ENCODE measurements at places on chromosomes 11 and 22.

- DNase-seq: no peak
These were observed 26.7 kb downstream of the INTS4 start for GRCh38 chr11:77967753-77968152.

DNA sequence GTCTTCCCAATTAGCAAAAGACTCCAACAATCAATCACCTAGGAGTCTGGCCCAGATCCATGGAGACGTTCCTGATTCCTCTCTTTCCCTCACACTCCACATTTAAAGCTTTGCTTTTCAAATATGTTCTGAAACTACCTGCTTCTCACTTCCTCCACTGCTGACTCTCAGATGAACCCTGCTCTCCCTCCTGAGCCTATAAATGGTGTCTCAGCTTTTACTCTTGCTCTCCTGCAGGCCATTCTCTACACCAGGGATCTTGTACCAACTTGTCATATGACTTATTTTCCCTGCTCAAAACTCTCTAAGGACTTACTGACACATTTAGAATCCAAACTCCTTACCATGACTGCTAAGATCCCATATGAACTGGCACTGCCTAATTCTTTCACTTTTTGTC, 138.4 kb upstream of the DDI1 start:
- no peak for DNase-seq

DNA sequence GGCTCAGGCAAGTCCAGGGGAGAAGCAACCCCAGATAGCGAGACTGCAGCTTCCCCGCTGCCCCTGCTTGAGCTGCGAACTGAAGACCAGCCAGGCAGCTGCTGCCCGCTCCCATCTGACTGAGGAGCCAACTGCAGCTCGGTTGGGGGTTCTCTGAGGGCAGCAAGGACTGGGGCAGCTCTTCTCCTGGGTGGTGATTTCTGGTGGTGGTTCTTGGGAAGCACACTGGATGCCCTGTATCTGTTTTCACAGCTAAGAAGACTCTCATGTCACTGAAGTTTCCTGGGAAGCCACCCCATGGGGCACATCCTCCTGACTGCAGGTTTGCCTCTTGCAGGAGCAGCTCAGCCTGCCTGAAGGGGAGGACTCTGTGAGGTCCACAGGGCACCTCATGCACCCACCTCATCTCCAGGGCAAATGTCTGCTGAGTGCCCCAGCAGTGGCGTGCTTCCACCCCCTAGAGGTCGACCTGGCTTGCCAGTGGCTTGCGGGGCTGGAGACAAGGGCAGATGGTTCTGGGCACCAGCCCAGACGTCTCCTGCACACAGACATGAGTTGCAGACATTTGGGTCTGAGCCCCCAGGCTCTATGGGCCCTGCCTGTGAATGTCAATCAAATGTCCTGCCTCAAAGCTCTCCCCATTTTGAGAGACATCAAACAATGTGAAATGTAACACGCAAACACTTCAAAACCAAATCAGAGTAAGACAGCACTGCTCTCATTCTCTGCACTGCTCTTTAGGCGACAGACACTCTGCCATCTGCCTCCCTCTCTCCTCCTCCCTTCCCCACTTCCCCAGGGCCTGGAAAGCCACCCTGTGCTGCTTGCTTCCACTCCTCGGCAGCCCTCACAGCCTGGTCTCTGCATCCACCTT, 800.9 kb downstream of the BRD1 start:
- DNase-seq: no peak

DNA sequence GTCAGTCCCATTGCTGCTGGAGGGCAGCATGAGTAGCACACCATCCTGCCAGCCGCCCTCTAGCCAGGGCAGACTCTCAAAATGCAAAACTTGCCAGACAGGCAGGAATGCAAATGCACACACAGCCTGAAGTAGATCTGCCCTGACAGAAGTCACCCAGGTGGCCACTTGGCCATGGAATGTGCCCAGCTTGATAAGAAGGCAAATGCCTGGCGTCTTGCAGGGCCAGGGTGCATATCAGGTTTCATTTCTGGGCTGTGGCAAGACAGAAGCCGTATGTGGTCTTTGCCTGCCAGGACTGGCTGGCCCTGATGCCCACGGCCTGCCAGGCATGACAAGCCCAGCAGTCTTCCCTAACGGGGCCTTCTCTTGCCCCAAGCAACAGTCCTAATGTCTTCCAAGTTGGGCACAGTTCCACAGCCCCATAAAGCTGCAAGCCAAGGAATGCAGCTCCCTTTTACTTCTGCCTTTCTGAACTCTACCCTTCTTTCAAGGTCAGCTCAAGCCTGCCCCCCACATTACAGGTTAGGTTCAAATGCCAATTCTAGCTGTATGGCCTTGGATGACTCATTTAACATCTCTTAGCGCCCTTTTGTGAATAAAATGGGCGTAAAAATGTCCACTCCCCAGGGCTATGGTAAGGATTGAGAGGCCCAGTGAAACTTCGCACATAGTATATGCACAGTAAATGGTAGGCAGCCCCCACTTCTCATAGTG, 29.7 kb downstream of the POU2AF3 start:
- DNase-seq: no peak

GRCh38 chr11:103652013-103652412, 384.4 kb upstream of the DDI1 start:
- no peak for DNase-seq

GRCh38 chr11:67776852-67777520, 102.6 kb upstream of the ALDH3B2 start:
- DNase-seq: no peak

DNA sequence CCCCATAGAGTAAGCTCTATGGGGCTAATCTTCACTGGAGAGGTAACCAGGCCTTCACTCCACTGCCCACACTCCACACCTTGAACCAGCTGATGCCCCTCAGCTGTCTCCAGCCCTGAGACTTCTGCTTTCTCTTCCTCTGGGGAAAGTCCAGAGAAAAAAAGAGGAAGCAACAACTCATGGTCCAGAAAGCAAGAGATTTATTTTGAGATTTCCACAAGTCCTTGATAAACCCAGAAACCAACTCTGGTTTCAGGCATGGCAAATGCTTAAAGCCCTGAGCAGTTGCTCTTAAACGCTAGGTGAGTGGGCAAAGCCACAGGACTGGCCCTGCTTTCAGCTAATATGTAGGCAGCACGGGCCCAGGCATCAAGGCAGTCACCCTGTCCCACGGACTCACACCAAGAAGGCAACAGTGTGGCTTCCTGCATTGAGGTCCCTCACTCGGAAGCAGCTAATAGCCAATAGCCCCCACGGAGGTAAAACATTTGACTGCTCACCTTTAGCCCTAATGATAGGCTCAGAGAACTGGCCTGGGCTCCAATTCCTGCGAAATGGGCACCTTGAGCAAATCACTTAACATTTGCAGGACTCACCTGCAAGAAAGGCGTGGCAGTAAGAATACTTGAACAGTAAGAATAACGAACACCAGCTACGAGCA, 4.3 kb downstream of the CYB561A3 start:
- DNase-seq: no peak

DNA sequence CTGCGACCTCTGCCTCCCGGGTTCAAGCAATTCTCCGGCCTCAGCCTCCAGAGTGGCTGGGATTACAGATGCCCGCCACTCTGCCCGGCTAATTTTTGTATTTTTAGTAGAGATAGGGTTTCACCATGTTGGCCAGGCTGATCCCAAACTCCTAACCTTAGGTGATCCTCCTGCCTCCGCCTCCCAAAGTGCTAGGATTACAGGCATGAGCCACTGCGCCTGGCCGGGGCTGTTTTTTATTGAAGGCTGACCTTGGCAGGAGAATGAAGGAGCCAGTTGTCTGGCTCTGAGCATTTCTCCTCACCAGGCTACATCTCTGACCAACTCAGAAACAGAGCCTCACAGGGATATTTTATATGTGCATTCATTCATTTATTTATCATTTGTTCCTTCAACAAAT, 2.3 kb downstream of the KIAA1671 start:
- DNase-seq: no peak

GRCh38 chr22:33315117-33315516, 256.9 kb upstream of the SYN3 start:
- DNase-seq: no peak

All from Right ventricle myocardium inferior (tissue), 1 donor.